Activated CD4-positive, alpha-beta memory T cell treated with anti-CD3 and anti-CD28 coated beads, Interleukin-2, amount 10 ng/mL, durations not matched to agents 7 days and 5 days (primary cell): ENCODE measurements at places on chromosomes 6 and 20. TPM values are rescaled to one million over a fixed set of nuclear protein-coding genes. Genes with fewer than 3 reads are reported as not detected.

VPS16 gene
- total RNA-seq = 49.7 TPM

RUNX2 gene
- 43.4 TPM for total RNA-seq

BMP7 gene
- total RNA-seq = not detected

GPR6 gene
- total RNA-seq = not detected

TGM2 gene
- total RNA-seq = 0.33 TPM

GCNT2 gene
- 3.1 TPM for total RNA-seq

TCF15 gene
- not detected for total RNA-seq

CRYBG1 gene
- 59.2 TPM for total RNA-seq

TRMT6 gene
- total RNA-seq = 19.1 TPM

C2 gene
- total RNA-seq = 1.0 TPM

IRF4 gene
- total RNA-seq = 178 TPM

COX4I2 gene
- not detected for total RNA-seq

SLC25A27 gene
- not detected for total RNA-seq

EPB41L2 gene
- 25.6 TPM for total RNA-seq

LINC00237 gene
- total RNA-seq = not detected

RHAG gene
- not detected for total RNA-seq

DNA sequence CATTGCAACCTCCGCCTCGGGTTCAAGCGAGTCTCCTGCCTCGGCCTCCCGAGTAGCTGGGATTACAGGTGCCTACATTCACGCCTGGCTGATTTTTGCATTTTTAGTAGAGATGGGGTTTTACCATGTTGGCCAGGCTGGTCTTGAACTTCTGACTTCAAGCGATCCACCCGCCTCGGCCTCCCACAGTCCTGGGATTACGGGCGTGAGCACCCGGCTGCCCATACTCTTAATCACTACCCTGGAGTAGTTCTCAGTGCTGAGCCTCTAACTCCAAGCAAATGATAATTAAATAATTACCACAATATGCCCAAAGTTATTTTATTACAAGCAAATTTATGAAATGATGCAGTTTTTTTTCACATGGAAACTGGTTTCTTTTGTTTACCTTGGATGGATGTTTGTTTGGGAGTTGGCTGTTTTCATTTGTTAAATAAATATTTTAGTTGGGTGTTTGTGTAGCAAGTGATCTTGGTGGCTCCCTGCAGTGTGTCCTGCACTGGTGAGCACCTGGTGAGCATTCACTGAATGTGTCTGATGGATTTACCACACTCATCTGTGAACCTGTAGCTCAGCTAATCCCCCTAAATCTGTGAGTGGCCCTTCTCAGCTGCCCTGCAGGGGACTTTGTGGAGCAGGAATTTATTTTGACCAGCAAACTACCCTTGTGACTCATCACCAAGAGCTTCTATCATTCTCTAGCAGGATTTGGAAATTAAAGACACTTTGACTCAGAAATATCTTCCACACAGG is 36.9 kb downstream of the UTRN start:
- DNase-seq = no peak

DNA sequence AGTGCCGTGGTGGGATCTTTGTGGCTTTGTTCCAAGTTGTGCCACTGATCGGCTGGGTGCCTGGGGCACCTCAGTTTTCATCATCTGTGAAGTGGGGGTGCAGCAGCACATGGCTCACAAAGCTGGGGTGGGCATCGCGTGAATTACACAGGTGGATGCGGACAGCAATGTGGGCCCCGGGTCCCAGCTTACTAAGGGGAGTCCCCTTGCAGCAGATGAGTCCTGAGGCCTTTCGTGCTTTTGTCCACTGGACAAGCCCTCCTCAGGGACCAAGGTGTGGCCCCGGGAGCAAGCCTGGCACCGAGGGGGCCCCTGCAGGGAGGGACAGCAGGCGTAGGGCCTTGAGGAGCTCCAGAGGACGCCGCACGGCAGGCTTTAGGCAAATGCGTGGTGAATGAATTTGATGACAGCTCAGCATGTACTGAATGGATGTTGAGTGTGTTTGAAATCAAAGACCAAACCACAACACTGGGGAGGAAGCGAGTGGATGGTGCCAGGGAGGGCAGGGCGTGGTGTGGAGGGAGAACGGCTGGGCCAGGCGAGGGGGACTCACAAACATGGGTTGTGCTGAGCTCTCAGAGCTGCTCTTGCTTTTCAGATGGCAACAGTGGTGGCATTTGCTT is 53.2 kb downstream of the IRF4 start:
- peak; percentile 71 for DNase-seq

- DNase-seq = no peak
These were observed 157.8 kb downstream of the RCAN2 start for GRCh38 chr6:46333481-46333880.

GRCh38 chr20:52231230-52231746 is 39.7 kb upstream of the ZFP64 start:
- no peak for DNase-seq

- DNase-seq = peak; percentile 60
These were observed 128.5 kb downstream of the HFE start for GRCh38 chr6:26215585-26216358.

DNA sequence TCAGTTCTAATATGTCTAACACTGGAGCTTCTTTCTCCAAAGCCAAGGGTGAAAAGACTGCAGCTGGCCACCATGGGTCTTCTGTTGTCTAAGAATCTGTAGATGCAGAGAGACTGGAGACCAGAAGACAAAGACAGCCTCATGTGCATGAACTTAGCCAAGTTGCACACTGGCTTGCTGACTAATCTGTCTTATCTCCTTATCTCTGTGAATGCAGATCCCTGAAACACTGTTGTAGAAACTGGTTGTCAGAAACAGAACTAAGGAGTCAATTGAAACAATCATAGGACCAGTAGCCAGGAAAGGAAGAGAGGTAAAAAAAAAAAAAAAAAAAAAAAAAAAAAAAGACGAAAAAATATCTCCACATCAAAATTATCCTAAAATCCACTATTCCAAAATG is 109.7 kb downstream of the BFSP1 start:
- DNase-seq = no peak

DNA sequence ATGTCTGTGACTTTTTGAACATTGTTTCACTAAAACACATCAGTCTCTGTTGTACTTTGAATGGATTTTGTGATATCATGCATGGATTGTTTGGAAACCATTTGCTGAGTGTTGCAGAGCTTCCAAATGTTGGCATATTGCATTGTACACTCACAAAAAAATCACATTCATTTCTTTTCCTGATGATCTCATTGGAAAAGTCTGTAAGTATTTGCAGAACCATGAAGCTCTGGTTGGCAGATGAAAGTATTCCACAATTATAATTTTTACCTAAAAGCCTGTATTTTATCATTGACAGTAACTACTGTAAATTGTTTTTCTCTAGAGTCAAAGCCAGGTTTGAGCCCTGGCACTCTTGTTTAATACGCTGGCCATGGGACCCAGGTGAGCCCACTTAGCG is 42.1 kb downstream of the VAPB start:
- no peak for DNase-seq

DNA sequence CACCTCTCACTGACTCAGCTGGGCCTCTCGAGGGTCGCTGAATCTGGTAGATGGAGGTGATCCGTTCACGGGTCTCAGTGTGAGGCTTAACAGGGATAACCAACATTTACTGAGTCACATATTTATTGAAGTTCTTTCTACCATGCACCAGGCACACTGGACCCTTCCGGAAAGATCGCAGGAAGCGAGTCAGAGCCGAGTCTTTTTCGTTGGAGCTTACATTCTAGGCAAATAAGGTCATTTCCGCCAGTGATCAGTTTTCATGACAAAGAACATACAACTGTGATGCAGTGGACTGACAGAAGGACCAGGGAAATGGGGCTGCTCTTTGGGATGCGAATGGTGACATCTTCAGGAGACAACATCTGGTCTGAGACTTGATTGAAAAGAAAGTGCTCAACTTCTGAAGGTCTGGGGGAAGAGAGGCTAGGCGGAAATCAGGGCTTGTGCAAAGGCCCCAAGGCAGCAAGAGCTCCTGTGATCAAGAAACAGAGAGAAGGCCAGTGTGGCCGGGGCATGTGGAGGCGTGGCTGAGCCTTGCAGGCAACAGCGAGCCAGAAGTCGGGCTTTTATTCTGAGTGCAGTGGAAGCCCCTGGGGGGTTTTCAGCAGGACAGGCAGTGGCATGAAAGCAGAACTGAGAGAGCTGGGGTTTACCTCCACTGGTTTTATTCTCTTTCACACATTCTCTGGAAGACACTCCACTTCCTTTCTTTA is 56.7 kb downstream of the APCDD1L start:
- DNase-seq = no peak

GRCh38 chr20:44891826-44892225 is 6.3 kb downstream of the YWHAB start:
- DNase-seq = no peak

DNA sequence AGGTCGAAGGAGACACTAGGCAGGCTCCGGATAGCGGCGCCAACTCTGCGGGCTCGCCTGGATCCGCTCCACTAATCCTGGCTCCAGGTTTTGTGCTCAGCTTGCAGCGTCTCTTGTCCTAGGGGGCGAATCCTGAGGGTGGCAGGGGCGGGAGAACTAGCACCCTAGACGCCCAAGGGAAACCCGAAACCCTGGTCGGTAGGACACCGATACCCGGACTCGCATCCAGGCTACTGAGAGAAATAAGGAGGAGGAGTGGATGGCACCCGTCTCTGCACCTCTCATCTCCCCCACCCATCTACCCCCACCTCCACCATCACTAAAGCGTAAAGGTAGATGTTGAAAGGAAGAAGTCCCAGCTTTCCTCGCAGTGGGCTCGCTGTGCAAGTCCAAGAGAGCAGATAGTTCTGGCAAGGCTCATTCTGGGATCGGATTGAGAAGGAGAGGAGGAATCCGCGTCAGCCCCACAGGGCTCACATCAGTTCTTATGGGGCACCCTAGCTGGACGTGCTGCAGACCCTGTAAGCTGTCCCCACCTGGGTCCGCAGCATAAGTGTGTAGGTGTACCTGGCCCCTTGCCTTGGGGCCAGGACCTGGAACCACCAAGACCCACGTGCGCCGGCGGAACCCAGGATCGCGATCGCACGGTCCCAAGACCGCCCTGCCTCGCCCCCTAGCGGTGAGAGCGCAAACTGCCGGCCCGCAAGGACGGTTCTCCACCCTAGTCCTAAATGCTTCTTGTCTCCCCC is 6.9 kb downstream of the SLC32A1 start:
- DNase-seq = peak; percentile 78

- no peak for DNase-seq
These were observed 40.3 kb upstream of the ARMH2 start for GRCh38 chr6:24838994-24839393.

DNA sequence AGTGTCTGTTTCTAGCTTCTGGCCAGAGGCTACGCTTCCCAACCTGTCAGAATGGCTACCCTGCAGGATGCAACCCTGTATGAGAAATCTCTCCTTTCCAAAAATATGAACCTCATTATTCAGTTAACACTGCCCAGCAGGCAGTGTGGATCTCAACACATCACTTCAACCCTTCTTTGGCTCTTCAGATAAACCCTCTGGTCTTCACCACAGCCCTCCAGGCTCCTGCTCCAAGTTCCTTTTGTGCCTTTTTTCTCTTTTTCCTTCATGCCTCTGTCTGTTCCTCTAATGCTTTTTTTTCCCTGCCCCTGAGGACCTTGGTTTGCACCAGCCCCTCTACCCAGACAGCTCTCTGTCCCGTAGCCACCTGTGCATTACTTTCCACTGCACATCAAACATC is 207.4 kb downstream of the MYLK4 start:
- DNase-seq = no peak

GRCh38 chr6:105384004-105384403 is 18.9 kb downstream of the PREP start:
- no peak for DNase-seq

- DNase-seq = no peak
These were observed 5.1 kb downstream of the TMEM151B start for GRCh38 chr6:44275271-44275748.

GRCh38 chr6:147738516-147739162 is 230.1 kb downstream of the SAMD5 start:
- DNase-seq = no peak

DNA sequence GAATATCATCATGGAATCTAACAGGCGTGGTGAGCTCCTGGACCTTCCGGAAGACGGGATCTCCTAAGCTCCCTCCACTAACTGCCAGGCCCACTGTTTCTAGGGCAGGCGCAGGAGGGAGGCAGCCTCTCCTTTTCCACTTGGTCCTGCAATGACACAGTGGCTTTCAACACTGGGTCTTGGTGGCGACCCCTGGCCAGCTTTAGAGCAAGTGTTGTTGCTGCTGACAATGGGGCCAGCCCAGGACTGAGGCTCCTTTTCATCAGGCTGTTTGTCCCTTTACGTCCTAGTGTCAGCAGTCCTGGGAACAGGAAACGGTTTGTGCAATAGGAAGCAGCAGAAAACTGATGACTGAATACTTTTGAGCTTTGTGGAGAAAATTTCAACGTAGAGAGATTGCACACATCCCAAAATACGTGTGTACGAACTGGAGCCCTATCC is 9.7 kb upstream of the QKI start:
- DNase-seq = no peak

DNA sequence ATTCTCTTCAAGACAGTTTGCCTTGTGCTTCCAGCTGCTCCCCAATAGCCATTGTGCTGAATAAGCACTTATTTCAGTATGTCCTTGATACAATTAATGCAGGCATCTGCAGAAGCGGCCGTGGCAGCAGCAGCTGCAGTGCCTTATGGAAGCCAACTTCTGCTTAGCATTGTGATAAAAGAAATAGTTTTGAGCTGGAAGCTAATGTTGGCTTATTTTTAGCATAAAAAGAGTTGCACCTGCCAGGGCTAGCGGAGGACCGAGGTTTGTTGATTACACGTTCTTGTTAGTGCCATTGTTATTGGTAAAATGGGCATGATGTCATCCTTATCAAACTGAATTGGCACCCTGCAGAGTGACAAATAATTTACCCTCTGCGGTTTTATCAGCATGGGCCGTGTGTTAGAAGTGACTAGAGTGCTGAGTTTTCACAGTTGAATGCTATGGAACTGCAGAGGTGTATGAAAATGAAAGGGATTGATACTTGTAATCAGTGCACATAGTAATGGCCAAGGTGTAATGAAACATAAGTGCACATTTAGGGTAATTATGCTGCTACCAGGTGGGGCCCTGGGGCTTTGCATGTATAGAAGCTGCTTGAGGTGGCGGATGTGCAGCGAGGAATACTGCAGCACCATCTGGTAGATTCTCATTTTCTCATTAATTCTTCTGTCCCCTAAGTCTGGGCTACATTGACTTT is 334.3 kb downstream of the CDKAL1 start:
- DNase-seq = no peak

- peak; percentile 33 for DNase-seq
These were observed 119.6 kb upstream of the RNF24 start for GRCh38 chr20:4134861-4135379.

GRCh38 chr20:11895861-11896387 is 21.8 kb upstream of the BTBD3 start:
- no peak for DNase-seq

DNA sequence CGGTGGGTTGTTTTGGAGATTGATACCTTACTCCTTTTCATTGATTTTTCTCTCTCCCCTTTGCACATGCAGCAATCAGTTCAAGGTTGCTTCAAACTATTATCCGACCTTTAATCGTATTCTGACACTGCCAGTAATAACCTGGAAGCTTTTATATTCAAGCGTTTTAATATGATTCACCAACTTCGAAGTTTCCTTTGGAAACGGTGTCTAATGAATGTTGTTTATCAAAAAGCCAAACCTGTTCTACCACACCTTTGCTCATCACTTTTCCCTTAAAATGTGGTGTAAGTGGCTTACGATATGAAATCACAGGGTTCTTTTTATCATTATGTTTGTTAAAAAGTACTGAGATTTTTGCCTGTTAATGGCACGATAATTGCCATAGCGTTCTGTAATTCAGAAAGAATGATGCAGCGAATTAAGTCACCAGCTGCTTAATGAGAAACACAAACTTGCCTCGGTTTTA is 660 bp downstream of the STXBP5 start:
- no peak for DNase-seq
